ENCODE measurements at places on chromosomes 3 and 15.

- no peak for DNase-seq
These were observed 109.0 kb upstream of the NEDD4 start for GRCh38 chr15:56102441-56102840.

GRCh38 chr3:86984271-86984670, 6.7 kb downstream of the VGLL3 start:
- no peak for DNase-seq

- DNase-seq, result peak; percentile 84
These were observed at the start of gene IQSEC1 for GRCh38 chr3:13073326-13074005. TSS of gene IQSEC1 (minus strand) at chr3:13073429. CDS start at chr3:13073014, 415 bp downstream.

DNA sequence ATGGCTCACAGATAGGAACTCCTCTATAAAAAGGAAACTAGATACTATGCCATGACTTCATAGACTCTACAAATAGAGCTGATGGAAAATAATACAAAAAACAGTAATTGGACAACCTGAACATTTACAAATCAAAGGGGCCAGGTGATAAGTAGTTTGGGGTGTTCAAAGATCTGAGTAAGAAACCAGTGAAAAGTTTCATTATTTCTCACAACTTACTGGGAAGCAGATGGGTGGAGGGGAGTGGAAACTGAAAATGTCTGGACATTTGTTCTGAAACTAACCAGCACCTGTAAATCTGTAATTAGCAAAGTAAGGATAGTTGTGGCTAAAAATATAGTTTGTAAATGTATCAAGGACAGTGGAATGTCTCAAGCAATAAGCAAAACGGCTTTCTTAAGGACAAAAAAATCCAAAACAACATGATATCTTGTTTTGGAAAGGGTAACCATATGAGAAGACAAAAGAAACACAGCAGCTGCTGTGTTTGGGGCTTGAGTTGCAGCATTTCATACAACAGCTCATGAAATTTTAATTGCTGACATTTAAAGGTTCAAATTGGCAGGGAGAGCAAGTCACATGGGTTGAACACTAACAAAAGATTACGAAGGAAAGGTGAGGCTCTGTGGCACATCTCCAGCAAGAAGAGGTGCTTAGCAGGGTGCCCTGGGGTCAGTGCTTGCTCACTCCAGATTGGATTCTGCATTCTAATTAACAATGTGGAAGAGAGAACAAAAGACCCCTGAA, 26.8 kb upstream of the THBS1 start:
- DNase-seq, result no peak

GRCh38 chr15:82646250-82647044, 716 bp downstream of the CPEB1 start:
- no peak for DNase-seq

- no peak for DNase-seq
These were observed 357.9 kb downstream of the RORA start for GRCh38 chr15:60871152-60871551.

DNA sequence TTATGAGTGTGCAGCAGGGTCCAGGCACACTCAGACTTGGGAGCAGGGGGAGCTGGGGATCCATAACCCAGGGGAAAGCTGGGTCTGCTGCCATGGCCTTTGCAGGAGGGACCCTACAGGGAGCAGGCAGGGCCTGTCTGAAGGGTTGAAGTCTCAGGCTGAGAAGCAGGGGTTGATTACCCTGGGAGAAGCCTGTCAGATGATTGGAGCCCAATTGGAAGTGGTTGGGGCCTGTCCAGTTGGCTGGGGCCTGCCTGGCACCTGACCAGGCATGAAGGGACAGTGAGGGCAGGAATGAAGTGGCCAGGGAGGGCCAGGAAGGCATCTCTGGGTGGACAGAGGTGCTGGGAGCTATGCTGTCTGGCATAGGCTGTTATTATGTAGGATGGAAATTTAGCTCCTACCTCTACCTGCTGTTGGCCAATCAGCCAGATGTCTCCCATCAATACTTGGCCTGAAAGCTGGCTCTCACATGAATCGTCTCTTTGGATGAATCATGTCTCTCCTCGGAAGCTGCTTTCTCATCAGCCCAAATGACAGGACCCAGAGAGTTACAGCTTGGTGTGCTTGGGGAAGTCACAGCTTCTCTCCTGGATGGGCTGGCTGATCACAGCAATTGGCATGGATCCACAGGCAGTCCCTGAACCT, 27.4 kb upstream of the SLCO2A1 start:
- DNase-seq, result no peak

DNA sequence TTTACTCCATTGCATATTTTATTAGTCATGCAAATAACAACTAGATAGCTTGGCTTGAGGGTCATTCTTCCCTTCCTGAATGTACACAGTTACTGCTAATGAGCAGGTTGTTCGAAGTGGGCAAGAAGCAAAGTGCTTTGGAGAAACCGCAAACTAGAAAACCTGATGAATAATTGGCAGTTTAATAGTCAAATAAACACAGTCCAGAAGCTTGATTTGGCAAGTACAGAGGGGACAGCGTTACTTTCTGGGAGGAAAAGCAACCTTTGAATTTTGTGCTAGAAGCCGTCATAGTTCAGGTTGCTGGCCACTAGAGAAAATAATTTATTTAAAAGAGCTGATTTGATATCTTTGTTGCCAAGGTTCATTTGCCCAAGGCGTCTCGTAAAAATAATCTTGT, 94.9 kb downstream of the MFSD1 start:
- no peak for DNase-seq

DNA sequence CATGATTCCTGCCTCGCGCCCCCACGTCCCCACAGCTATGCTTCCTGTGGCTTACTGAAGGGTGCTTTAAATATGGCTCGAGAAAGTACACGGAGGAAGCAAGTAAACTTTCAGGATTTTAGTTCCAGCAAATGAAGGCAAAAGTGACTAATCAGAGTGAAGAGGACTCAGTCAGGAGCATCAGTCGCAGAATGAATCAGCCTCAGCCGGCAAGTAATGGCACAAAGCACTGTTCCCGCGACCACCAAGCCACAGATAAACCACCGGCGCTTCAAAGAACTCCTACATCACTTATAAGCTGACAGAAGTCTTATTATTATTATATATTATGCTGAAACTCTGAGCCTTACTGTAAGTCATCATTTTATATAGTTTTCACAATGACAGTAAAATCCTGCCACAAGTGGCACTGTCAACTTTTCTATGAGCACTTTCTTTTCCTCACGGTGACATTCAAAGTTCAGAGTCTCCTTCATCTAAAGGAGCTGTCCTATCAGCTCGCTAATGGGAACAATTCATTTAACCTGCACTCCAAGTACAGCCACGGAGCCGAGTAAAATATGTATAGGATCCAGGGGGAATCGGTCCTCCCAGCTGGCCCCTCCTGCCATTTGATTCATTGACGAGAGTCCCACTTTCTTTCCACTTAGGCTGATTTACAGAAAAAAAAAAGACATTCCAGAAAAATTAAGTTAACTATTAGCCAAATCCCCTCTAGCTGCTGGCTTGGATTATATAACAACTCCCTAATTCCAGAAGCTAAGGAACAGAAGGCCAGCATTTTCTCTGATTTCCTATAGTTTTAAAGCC, 217.0 kb upstream of the ICE2 start:
- DNase-seq, result no peak

GRCh38 chr3:134464064-134464688, 21.6 kb downstream of the ANAPC13 start:
- DNase-seq, result no peak

DNA sequence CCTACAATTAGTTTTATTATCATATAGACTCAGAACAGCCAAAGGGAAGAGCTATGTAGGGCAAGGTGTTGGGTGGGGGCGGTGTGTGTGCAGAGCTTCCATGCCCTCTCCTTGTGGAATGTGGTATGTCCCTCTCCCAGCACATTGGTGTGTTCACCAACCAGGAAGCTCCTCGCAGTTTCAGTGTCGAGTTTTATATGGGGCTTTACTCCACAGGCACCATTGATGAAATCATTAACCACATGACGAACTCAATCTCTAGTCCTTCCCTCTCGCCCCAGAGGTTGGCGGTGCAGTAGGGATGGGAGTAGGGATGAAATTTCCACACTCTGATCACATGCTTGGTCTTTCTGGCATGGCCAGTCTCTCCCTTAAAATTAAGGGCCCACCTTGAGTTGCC, 13.6 kb upstream of the SRP14 start:
- no peak for DNase-seq

- no peak for DNase-seq
These were observed 24.2 kb downstream of the PFKFB4 start for GRCh38 chr3:48532271-48532976.

DNA sequence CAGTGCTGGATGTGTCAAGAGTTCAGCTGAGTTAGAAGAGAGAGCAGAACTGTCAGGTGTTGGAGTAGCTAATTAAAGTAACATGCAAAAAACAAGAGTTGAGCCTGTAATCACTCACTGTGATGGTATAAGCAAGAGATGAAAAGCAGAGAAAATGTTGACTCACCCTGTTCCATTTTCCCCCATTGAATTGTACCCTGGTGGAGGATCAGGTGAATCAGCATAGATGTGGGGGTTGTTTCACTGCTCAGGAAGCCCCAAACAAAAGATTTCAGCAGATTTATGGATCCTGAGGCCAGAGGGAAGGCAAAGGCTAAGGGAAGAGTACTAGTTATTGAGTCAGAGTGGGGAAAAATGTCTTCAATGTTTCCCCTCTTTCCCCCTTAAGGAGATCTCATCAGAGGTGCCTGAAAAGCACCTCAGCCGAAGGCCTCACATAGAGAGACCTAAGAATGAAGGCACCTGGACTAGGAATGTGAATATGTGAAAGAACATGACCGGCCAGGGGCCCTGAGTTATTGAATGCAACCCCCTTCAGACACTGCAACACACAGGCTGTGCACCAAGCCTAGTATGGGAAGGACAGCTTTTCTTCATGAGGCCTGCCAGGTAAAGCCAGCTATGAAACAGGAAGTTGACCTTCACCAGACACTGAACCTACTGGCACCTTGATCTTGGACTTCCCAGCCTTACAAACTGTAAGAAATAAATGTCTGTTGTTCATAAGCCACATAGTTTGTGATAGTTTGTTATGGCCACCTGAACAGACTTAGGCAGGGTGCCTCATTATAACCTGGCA, 90.1 kb downstream of the TMCO5A start:
- no peak for DNase-seq

DNA sequence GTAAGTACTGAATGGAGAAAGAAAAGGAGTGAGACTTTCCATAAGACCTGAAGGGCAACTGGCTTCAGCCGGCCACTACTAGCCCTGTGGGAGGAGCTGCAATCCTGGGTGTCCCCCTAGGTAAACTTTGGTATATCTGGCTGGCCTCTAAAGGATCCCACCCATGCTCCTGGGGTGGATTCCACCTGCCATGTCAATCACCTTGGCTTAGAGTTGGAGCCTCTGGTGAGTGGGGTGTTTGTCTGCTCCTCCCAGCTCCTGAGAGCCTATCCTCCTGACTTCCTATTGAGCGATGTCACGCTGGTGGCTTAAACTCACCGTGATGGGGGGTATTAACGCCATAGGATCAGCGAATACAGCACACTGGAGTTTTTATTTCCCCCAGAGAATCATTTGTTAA, 2.6 kb downstream of the SPTBN5 start:
- DNase-seq, result no peak

- DNase-seq, result no peak
These were observed 310.7 kb downstream of the DIPK2A start for GRCh38 chr3:144282313-144282712.

DNA sequence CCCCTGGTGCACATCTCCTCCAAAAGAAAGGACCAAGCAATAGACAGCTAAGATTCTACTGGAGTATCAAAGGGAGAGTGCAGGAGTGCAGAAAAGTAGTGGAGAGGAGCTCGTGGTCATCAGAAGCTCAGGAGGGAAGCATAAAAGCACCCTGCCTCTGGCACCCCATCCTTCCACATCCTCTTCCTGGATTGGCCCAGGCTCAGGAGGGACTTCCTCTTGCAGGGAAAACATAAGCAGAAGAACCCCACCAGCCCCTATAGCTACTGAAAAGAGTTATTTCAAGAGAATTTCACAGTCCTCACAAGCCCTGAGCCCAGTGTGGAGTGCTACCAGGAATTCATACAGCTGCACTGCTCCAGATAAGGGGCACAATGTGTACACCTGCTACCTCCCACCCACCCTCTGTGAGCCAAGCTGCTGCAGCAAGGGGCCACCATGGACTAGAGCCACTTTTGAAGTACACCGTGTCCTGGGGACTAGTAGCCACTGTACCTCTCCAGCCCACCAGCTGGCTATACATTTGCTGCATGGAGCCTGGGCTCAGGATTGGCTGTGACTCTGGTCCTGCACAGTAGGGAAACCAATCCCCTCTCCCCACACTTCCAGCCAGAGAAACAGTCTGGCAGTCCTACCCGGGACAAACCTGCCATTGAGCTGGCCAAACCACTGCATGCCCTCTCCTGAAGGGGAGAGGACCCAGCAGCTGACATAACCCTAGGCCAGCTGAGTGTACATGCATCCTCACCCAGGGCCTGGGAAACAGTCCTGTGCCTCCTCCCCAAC, 43.0 kb downstream of the CD200R1 start:
- DNase-seq, result no peak

GRCh38 chr15:71649894-71650293, 160.5 kb upstream of the NR2E3 start:
- DNase-seq, result no peak

DNA sequence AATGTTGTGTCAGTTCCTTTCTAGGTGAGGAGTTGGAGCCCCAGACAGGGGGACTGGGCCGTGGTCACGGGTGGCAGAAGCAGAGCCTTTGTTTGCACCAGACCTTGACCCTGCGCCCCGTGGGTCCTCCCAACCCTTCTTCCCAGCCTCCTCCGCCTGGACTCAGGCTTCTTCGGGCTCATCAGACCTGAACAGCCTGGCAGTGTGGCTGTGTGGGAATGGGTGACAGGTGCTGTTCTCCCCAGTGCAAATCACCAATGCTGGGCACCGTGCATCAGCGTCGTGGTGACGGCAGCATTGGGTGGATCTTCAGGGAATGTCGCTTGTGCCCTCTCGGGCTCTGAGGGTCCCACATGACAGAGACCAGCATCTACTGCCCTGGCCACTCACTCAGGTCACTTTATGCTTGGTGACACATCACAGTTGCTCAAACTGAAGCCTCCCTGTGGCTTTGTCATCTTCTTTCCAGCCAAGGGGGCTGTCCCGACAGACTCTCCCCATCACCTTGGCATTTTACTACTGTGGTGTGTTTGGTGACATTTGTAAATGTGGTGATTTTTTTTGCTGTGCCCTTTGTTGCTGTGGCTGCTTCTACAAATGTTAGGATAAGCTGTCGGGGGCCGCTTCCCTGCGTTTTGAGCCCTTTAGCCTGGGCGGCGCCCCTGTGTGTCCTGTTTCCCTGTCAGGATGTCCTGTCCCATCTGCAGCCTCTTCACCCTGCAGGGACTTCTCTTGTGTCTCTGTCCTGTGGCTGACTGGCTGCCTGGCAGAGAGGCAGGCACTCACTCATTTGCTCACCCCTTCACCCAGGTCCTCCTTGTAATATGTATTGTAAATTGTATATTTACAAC, 14.5 kb downstream of the APBA2 start:
- DNase-seq, result no peak

- DNase-seq, result no peak
These were observed 197.0 kb upstream of the CBLB start for GRCh38 chr3:106065831-106066230.

GRCh38 chr3:101803173-101803782, 24.3 kb downstream of the NXPE3 start:
- DNase-seq, result peak; percentile 63

DNA sequence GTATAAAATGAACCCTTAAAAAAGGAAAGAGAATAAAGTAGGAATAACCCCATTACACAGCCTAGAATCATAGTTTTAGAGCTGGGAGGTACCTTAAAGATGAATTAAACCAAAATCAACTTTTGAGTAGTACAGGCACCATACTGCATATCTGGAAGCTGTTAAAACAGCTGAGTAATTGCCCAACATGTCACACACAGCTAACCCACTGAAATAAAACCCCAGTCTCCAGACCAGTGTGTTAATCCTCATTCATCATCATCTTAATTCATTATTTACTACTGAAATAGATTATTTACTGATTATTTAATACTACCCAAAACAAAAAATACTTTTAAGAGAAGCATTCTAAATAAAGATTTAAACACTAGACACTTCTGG, 52.8 kb downstream of the GPR160 start:
- no peak for DNase-seq

Measured in SK-N-DZ (cell line).